NCI-H2227 treated with DMSO at 0.1 percent for 48 hours (cell line): ENCODE measurements at places on chromosomes 12 and 14.

DNA sequence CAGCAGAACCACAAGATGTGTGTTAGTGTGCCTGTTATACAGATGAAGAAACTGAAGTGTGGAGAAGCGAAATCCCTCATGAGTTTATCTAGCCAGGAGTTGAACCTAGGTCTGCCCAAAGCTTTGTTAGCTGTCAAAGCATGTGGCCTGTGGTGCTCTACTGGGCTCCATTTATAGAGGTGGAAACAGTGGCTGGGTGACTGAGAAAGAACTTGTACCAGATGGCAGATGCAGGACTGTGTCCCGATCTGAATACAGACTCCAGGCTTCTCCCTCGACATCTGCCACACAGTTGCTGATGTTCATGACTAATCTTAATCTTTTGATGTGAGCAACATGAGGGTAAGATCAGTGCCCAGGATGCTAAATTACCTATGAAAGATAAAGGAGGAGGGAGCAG is 89.1 kb downstream of the C12orf75 start:
- DNase-seq = no peak

GRCh38 chr12:95051241-95051640 is 22.2 kb downstream of the NR2C1 start:
- no peak for DNase-seq

DNA sequence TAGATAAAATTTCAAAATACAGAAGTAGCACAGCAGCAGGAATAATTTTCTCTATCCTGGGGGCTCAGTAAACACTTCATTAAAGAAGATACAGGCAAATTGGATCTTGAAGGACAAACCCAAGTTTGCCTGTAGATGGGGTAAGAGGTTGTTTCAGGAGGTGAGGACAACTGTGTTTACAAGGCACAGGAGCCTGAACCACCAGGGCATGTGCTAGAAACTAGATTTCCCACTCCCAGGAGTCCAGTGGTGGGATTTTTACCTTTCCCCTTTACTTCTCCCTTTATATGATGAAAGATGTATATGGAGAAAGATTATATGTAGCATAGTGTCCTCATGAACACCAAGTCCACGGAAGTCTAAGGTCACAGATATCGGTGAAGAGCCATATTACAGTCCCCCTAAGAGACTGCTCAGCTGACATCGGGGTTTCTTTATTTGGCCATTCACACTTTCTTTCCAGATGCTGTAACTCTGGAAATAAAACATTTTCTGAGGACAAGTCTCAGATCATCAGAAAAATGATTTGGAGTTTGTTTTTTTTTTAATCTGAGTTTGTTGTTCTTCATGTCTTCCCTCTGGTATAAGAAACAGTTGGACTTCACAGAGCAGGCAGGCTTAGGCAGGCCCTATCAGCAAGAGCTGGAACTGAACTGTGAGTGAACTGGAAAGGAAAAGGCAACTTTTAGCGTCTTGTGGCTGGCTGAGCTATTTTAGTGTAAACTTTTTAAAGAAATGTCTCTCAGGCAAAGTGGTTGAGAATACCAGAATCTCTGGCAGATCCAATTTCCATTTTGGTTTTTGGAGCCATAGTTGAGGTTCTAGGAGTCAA is 8.0 kb upstream of the EVL start:
- DNase-seq = no peak

DNA sequence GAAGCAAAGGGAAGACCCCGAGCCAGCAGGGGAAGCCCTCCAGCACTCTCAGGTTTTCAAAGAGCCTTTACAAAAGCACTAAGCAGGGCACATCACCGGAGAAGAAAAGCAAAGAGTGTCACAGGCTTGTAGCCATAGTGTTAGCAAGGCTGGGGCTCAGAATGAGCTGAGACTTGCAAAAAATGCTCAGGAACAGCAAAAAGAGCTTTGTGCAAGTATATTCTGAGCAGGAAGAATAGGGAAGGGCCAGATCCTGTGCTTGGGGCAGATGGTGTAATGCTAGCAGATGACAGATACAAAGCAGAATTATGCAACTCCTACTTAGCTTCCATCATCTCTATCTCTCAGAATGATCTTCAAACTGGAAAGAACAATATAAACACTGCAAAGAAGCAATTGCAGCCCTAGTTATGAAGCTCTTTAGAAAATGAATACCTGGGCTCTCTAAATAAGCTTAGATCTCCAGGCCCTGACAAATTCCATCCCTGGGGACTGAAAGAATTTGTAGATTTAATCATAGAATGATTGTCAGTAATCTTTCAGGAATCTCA is 23.7 kb upstream of the PARP11 start:
- DNase-seq = no peak

DNA sequence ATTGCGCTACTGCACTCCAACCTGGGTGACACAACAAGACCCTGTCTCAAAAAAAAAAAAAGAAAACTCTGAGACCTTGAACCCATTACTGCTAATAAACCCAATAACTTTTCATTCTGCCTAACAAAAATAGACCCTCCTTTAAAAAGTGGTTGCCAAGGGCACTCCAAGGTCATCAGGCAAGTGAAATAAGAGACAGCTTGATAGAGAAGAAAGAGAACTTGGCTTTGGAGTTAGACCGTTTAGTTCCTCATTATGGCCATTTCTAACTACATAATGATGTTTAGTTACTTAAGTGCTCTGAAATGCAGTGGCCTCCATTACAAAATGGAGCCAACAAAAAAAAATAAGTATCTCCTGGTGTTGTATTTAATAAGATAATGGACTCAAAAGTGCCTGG is 55.9 kb downstream of the PHLDA1 start:
- peak; percentile 83 for DNase-seq

DNA sequence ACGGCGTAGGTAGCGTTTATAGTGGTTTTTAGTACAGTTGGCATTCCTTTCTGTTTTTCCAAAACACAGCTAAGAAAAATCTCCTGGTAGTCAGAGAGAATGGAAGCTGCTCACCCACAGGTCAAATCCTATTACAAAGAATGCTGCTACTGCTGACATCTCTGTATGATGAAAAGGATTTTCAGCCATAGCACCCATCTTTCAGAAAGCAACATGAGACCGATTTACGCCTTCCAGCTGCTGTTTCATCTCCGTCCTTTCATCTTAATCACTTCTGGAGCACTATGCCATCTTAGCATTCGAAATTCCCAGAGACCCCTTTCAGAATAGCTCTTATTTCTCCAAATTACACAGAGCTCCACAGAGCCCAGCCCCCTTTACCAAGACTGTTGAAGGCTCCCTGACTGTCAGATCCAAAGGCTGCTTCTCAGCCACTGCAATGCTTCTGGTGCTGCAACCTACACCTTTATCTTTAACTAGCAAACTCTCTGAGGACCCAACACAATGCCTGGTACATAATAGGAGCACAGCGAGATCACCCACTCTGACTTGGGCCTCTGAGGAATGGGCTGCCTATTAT is 211.8 kb downstream of the NEDD1 start:
- DNase-seq = peak; percentile 52

GRCh38 chr12:112664569-112664968 is 127.0 kb upstream of the RPH3A start:
- DNase-seq = no peak

- peak; percentile 10 for DNase-seq
Observed at GRCh38 chr14:55910601-55911243, 207.5 kb upstream of the PELI2 start.

DNA sequence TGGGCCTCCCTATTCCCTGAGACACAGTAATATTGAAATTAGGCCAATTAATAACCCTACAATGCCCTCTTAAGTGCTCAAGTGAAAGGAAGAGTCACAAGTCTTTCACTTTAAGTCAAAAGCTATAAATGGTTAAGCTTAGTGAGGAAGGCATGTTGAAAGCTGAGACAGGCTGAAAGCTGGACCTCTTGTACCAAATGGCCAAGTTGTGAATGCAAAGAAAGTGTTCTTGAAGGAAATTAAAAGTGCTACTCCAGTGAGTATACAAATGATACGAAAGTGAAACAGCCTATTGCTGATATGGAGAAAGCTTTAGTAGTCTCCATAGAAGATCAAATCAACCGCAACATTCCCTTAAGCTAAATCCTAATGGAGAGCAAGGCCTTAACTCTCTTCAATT is 140.8 kb downstream of the PTCSC3 start:
- no peak for DNase-seq

- DNase-seq = no peak
Observed at GRCh38 chr12:132078190-132078589, 65.9 kb downstream of the DDX51 start.

- DNase-seq = no peak
Observed at GRCh38 chr12:61757831-61758505, 502.2 kb upstream of the USP15 start.

DNA sequence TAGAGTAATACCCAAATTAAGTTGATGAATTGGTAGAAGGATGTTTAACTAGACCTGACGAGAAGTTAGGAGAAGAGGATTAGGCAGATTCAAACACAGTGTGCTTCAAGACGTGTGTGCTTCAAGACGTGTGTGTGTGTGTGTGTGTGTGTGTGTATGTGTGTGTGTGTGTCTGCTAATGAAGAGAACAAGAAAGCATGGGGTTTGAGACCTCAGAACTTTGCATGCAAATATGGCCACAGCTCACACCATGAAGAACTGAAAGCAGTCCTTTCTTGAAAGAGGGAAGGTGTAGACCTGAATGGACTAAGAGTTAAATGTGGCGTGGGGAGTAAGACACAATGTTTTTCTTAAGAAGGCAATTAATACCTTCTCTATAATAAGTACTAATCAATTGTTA is 32.5 kb upstream of the SSPN start:
- no peak for DNase-seq
